ENCODE measurements at places on chromosomes 7 and 10.
A peak's percentile ranks its signal among the peaks of the same experiment; 100 is the strongest.

- H3K36me3 ChIP-seq = no peaks in the 10 kb centered on the region
- H3K27ac ChIP-seq = peak overlapping the region; percentile 91
- peak overlapping the region; percentile 29 for H3K4me3 ChIP-seq
- peaks cover 81% of the 10 kb centered on the region for H3K4me1 ChIP-seq
- no peaks in the 10 kb centered on the region for H3K27me3 ChIP-seq
- DNase-seq = peak; percentile 44
Measured at GRCh38 chr10:80196270-80196949, 8.9 kb downstream of the ANXA11 start.

- no peaks in the 10 kb centered on the region for H3K4me1 ChIP-seq
- H3K27me3 ChIP-seq = no peaks in the 10 kb centered on the region
- no peaks in the 10 kb centered on the region for H3K36me3 ChIP-seq
- H3K27ac ChIP-seq = no peak overlapping the region
- H3K4me3 ChIP-seq = no peak overlapping the region
Measured at GRCh38 chr7:26690135-26690805, 174.1 kb downstream of the SKAP2 start.

DNA sequence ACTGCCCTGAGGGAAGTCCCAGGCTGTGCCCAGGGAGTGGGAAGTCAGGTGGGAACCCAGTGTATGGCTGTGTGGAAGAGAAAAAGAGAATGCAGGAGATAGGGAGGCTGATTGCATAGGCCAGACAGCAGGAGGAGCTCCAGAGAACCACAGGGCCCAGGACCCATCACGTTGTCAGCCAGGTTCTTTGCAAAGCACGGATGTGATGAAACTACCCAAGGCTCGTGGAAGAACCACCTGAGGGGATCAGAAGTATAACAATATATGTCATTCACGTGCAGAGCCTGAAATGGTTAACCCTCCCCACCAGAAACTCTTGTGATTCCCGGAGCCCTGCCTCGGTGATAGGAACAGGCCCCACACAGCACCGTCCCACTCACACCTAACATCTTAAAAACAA lies 83.6 kb downstream of the LARP4B start:
- DNase-seq = no peak
- no peaks in the 10 kb centered on the region for H3K27me3 ChIP-seq
- H3K36me3 ChIP-seq = peaks cover 26% of the 10 kb centered on the region
- H3K4me3 ChIP-seq = no peak overlapping the region
- no peak overlapping the region for H3K27ac ChIP-seq
- H3K4me1 ChIP-seq = no peaks in the 10 kb centered on the region

DNA sequence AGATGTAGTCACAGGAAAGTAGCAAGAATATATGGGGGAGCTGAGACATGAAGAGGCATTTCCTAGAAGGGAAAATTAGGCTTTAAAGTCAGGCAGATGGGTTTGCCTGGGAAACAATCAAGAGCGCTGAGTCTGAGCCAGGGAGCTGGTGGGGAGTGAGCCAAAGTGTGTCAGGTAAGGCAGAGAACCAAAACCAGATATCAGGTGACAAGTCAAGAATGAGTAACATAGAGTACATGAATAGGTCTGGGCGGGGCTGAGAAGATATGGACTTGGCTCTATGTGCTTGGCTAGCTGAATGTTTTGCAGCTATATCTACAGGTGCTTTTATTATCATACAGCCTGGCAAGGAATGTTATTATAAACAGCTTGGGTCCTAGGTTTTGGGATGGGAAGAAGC lies 49.3 kb downstream of the GPR141 start:
- DNase-seq = no peak
- no peaks in the 10 kb centered on the region for H3K27me3 ChIP-seq
- no peaks in the 10 kb centered on the region for H3K4me1 ChIP-seq
- H3K36me3 ChIP-seq = no peaks in the 10 kb centered on the region
